Activated CD4-positive, CD25-positive, alpha-beta regulatory T cell treated with anti-CD3 and anti-CD28 coated beads, Interleukin-2, amount 50 U/mL, for 24 hours (primary cell): ENCODE measurements at places on chromosomes 11 and 22.
A peak's percentile ranks its signal among the peaks of the same experiment; 100 is the strongest.

DNA sequence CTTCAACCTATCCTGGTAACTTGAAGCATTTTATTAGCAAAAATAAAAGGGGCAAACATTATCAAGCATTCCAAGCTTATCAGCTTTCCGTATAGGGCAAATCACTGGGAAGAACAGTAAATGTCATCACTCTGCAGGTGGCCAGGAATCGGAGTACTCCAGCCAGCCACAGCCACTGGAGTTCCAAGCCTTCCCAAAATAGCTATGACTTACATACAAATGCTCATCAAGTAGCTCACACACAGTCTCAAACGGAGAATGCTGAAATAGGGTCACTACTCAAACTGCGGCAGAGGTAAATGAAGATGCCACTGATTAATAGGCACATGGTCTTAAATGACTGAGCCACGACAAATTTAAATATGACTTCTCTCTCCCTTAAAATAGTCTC, 2.1 kb downstream of the USP28 start:
- ATAC-seq, result no peak

DNA sequence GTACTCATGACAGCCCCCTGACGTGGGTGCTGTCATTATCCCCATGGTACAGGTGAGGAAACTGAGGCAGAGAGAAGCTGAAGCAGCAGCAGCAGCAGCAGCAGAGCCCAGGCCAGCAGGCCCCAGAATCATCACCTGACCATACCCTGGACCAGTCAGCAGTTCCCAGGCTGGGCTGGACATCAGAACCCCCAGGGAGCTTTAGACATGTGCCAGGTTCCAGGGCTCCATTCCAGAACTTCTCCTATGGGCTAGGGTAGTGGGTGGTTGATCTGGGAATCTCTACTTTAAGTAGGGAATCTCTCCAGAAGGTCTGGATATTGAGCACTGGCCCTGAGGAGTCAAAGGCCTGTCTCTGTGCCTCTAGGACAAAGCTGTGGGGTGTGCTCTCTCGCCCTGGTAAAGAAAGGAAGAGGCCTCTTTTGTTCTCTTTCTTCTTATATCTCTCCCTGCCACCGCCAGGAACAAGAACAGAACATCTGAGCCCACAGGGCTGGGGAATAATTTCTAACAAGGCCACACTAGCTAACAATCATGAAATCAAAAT, 26.6 kb downstream of the MAFF start:
- no peak for ATAC-seq

- no peak for ATAC-seq
Observed at GRCh38 chr11:116194156-116194904, 578.5 kb downstream of the BUD13 start.

DNA sequence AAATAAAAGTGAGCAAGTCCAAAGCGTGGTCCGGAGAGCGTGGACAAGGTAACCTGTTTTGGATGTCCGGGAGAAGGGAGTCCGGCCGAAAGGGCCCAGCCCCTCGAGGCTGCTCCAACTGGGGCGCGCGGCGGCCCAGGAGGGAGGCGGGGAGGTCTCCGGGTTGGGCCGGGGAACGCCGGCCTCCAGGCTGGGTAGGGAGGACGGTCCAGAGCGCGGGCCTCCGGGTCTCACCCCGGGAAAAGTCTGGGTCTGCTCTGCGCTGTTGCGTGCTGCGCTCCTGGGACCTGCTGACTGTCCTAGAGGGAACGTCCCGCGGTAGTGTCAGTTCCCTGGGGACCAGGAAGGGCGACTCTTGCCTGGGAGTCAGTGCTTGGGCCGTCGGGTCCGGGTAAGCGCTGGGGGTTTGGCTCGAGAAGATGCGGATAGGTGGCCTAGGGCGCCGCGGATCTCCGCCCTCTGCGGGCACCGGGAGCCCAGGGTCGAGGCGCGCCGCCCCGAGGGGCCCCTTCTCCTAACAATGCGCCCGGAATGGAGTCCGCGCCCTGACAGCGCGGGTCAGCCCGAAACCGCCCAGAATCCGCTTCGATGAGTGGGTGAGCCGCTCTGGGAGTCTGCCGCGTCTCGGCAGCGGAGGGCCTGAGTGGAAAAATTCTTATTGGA, 988 bp upstream of the FLI1 start:
- peak; percentile 4 for ATAC-seq

- ATAC-seq, result no peak
Observed at GRCh38 chr11:83235825-83236224, 42.3 kb downstream of the ANKRD42 start.

DNA sequence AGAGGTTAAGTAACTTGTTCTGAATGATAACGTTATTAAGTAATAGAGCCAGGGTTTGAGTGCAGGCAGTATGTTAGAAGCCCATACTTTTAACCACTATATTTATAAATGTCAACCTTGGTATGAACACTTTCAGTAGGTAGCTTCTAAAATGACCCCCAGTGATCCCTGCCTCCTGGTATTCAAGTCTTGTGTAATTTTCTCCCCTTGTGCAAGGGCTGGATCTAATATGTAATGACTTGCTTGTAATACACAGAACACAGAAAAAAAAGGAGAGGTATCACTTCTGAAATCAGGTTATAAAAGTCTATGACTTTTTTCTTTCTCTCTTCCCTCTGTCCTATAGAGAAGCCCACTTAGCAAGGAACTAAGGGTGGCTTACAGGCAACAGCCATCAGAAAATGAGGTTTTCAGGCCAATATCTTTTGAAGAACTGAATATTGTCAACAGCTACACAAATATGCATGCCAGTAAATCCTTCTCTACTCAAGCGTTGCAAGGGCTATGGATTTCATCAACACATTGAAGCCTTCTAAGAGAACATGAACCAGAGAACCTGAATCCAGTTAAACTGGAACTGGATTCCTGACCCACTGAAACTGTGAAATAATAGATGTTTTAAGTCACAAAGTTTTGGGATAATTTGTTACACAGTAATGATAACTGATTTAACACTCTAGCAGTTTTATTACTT, 712.3 kb downstream of the METTL15 start:
- ATAC-seq, result no peak

GRCh38 chr11:134228625-134229024, 4.2 kb downstream of the VPS26B start:
- no peak for ATAC-seq

DNA sequence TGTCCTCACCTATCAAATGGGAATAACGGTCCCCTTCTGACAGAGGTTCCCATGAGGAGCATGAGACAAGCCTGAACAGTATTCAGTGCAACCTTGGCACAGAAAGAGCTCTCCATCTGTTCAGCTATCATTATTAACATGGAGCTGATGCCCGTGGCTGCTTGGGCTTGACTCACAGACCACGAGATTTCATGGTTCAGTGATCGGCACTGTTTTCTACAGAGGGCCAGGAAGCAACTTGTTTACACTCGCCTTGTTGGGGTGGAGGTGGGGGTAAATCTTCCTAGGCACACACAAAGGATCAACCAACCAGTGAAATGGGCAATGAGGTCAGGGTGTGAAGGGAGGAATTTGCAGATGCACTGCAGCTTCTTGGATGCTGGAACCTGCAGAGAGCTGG, 88.2 kb downstream of the CWC15 start:
- ATAC-seq, result no peak

DNA sequence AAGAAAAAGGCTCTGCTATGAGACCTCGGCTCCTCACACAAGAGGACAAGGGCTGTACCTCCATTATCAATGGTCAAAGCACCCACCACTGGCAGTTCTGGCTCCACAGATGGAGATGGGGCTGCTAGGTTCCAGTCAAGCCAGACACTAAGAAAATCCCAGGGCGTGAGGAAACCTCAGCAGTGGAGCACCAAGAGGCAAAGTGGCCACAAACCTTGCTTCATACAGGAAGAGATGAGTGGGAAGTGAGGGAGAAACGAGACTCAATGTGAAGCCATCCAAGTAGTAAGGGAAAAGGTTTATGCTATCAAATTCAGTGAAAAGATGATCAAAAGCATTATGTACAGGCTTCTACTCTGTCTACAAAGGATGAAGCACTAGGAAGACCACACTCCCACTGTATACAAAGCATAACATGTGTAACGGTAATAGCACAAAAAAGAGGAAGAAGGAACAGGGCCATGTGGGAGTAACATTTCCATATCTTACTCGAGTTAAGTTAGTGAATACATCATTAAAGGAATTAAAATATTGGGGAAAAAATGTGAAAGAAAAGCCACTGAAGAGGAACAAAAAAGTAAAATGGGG, 27.0 kb downstream of the POLDIP3 start:
- ATAC-seq, result no peak

GRCh38 chr11:10502770-10503169, 38.2 kb downstream of the RNF141 start:
- no peak for ATAC-seq

DNA sequence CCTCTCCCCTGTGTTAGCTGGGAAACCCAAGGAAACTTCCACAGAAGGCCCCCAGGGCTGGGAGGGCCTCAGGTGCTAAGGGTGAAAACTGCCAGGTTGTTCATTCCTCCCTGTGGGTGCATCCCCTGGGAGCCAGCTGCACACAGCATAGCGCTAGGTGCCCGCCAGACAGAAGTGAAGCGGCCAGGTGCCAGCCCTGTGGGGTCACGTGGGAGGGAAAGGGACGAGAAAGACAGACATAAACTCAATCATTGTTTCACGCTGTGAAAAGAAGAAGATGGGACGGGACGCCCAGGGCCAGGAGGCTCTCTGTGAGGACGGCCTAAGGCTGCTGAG, 31.6 kb upstream of the HMOX1 start:
- ATAC-seq, result no peak

GRCh38 chr22:17943533-17944249, 80.7 kb downstream of the MICAL3 start:
- ATAC-seq, result no peak

DNA sequence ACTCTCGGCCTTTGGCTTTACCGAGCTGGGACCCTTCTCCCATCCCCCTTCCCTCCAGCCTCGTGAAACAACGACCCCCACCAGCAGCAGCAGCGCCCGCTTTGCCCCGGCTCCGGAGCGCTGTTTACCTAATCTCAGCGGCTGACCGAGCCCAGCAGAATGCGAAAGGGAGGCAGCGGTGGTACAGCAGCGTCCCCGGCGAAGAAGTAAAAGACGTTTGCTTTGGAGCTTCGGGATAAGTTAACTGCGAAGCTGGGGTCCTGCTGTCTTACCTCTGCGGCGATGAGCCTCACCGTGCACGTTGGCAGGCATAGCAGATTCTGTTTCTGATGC, 2.0 kb upstream of the LARGE1 start:
- ATAC-seq, result no peak

GRCh38 chr11:11149671-11150459, 203.2 kb downstream of the CSNK2A3 start:
- ATAC-seq, result peak; percentile 44

- ATAC-seq, result no peak
Observed at GRCh38 chr11:104151404-104152204, 12.3 kb downstream of the PDGFD start.

- ATAC-seq, result no peak
Observed at GRCh38 chr22:49512487-49513165, 315.0 kb downstream of the BRD1 start.

- no peak for ATAC-seq
Observed at GRCh38 chr11:87861030-87861429, 314.2 kb downstream of the RAB38 start.

DNA sequence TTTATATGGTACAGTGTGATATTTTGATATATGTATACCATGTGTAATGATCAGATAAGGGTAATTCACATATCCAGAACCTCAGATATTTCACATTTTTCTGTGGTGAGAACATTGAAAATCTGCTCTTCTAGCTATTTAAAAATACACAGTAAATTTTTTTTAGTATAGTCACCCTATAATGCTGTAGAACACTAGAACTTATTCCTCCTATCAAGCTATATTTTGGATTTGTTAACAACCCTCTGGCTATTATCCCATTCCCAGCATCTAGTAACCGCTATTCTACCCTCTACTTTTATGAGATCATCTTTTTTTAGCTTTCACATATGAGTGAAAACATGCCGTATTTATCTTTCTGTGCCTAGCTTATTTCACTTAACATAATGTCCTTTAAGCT, 65.5 kb upstream of the SYT9 start:
- ATAC-seq, result no peak

GRCh38 chr11:107562647-107563208, 2.8 kb downstream of the ALKBH8 start:
- ATAC-seq, result no peak

DNA sequence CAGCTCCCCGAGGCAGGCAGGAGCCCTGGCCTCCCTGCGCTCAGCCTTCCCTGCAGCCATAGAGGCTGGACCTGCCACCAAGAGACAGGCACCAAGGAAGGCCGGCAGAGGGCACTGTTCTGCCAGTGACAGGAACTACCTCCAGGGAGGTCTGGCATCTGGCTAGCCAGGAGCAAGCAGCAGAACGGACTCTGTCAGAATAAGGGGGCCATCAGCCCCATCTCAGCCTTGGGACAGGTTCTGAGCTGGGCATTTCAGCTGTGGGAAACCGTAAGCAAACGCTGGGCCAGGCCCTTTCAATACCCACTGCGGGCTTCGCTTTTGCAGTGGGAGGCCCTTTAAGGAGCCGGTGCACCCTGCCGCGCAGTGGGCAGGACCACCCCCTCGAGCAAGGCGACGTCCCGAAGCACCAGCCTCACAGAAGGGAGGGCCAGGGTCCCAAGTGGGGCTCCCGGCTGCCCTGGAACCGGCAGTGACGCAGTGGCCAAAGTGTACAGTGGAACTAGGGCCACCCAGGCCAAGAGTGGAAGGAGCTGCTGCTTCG, 18.2 kb downstream of the IFT27 start:
- peak; percentile 87 for ATAC-seq

- ATAC-seq, result peak; percentile 36
Observed at GRCh38 chr11:109945626-109946321, 147.4 kb upstream of the ZC3H12C start.

- ATAC-seq, result no peak
Observed at GRCh38 chr22:29078036-29078868, 5.4 kb downstream of the KREMEN1 start.

DNA sequence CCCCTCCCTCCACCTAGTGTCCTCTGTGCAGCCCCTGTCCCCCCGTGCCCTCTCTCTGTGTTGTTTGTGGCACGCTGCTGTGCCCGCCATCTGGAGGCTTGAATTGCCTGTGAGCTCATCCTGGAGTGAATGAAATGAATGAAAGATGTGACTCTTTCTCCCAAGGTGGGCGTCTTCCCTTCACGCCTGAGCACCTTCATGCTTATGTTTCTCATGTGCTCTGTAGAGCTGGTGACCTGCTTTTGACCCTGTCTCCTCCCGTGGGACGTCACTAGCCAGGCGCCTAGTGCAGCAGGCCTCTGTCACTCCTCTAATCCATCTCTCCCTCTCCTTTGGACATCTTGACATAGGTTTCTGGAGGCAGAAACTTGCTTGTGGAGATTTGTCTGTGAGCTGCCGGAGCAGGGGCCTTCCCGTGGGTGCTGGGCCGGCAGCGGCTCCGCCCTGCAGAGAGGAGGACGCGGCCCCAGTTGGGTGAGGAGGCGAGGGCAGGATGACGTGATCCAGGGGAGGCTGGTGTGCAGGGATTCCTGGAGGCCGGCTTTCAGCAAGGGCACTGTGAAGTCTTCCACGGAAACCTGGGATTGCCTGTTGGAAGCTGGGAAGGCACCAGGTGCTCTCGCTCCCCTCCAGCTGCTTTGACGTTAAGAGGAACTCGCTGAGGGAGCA, 40.6 kb downstream of the MUC6 start:
- no peak for ATAC-seq

- no peak for ATAC-seq
Observed at GRCh38 chr11:77191429-77191822, 63.4 kb downstream of the MYO7A start.
